ENCODE measurements at places on chromosomes 13 and 19. TPM values are rescaled to one million over a fixed set of nuclear protein-coding genes. Genes with fewer than 3 reads are reported as not detected.

SLC25A41 gene
- polyA plus RNA-seq, result not detected

CASP14 gene
- polyA plus RNA-seq, result not detected

GRCh38 chr13:111920932-111921705 lies 145.8 kb upstream of the SOX1 start:
- no peak for DNase-seq
- no peak overlapping the region for H3K4me3 ChIP-seq
- no peaks in the 10 kb centered on the region for H3K36me3 ChIP-seq
- H3K27ac ChIP-seq, result no peak overlapping the region
- no peaks in the 10 kb centered on the region for H3K4me1 ChIP-seq

DNA sequence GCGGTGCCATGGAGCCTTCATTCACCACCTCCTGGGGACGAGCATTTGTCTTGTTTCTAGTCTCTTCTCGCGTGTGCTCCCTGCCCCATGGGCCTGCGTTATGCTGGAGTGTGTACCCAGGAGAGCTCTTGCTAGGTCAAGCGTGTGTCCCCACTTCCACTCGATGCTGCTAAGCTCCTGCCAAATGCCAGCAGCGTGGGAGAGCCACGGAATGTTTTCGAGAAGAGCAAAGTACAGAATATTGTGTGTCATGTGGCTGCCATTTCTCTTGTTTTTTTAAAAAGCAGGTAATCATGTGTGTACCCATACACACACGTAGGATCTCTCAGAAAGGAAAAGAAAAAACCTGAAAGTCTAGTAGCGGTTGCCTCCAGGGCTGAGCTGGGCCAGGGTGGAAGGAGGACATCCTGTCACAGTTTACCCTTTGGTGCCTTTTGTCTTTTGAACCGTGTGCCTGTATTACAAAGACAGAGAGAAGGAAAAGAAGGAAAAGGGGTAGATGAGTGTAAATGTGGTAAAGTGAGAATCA lies 28.6 kb downstream of the PAK4 start:
- no peak overlapping the region for H3K4me3 ChIP-seq
- peaks cover 37% of the 10 kb centered on the region for H3K4me1 ChIP-seq
- no peaks in the 10 kb centered on the region for H3K36me3 ChIP-seq
- DNase-seq, result no peak
- H3K27ac ChIP-seq, result no peak overlapping the region
- peaks cover 2% of the 10 kb centered on the region for H3K27me3 ChIP-seq

DNA sequence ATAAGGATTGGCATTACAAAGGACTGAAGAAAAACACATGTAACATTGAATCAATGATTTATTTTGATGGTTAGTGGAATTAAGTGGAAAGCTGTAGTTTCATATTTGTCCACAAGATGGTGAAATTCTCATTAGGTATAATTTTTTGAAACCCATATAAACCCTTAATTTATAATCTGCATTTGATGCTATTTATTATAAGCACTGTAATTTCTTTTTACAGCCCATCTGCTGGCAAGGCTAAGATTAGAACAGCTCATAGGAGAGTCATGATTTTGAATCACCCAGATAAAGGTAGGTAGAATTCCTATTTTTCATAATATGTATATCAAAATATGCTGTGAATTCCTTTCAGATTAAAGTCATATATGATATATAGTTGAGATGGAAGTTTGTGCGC lies 62.2 kb downstream of the DNAJC15 start:
- peak; percentile 17 for DNase-seq
- peaks cover 12% of the 10 kb centered on the region for H3K4me1 ChIP-seq

GRCh38 chr13:50537029-50537428 lies 306.5 kb downstream of the DLEU7 start:
- H3K27ac ChIP-seq, result no peak overlapping the region
- peaks cover 2% of the 10 kb centered on the region for H3K27me3 ChIP-seq
- no peak for DNase-seq
- peaks cover 22% of the 10 kb centered on the region for H3K36me3 ChIP-seq
- H3K4me3 ChIP-seq, result no peak overlapping the region
- no peaks in the 10 kb centered on the region for H3K4me1 ChIP-seq

All from immature natural killer cell (primary cell).